ENCODE measurements at places on chromosomes 16 and 17.

DNA sequence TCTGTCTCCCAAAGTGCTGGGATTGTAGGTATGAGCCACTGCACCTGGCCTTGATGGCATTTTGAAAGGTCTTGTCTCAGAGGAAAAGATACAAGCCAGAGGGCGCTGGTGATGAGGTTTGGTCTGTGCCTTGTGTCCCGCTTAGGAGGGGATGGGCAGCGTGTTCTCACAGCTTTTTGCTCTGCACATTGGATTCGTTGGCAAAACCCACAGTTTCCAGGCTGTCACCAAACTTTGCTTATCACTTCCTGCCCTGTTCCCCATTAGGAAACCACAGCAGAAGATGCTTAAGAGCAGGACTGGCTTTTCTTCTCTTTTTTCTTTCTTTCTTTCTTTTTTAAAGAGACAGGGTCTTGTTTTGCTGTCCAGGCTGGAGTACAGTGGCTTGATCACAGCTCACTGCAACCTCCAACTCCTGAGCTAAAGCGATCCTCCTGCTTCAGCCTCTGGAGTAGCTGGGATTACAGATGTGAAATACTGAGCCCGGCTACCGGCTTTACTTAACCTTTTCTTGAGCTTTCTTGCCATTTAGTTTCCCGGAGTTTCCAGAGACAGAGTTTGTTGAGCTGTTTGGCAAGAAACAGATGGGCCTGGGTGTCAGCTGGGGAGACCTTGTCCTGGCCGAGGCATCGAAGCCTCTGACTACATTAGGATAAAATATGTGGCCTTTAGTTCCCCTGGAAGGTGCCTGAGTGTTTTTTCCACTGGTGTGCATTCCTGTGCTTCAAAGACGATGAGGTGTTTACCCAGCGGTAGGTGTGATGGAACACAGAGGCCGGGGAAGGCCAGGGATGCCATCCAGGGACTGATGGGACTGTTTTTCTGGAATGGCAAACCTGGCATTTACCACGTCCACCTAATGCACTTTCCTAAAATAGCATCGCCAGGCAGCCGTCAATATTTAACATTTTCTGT lies 112.9 kb downstream of the ABCC1 start:
- DNase-seq, result no peak

GRCh38 chr17:65085951-65086350 lies 29.4 kb upstream of the GNA13 start:
- no peak for DNase-seq

DNA sequence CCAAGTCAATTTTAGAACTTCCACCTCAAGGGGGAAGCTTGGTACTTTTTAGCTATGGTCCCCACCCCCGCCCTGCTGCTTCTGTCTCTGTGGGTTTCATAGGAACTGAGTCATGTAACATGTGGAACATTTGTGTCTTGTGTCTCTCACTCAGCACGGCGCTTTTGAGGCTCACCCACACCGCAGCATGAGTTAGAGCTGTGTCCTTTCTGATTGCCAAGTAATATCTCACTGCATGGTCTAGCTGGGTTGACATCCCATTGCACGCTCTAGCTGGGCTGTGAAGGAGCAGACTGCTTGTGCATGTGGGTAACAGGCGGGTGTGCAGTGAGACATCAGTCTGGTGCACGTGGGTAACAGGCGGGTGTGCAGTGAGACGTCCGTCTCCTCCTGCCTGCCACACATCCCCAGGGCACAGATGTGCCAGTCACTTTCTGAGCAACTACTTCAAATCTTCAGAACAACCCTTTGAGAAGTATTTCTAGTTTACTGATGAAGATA lies 26.4 kb upstream of the SLC7A5 start:
- DNase-seq, result no peak

DNA sequence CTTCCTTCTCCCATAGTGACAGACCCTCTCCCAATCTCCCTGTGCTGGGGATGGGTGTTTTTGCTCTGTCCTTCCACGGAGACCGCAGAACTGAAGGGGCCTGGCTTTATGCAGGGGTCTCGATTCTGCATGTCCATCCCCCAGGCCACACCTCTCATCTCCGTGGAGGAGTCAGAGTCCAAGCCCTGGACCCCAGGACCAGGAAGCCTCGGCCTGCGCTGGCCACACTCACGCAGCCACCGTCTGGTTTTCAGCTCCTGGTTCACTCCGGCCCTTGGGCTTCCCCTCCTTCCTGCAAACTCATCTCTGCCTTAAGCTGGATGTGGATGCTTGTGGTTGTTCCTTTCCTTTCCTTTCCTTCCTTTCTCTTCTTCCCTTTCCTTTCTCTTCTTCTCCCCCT lies 90.8 kb downstream of the MGAT5B start:
- no peak for DNase-seq

DNA sequence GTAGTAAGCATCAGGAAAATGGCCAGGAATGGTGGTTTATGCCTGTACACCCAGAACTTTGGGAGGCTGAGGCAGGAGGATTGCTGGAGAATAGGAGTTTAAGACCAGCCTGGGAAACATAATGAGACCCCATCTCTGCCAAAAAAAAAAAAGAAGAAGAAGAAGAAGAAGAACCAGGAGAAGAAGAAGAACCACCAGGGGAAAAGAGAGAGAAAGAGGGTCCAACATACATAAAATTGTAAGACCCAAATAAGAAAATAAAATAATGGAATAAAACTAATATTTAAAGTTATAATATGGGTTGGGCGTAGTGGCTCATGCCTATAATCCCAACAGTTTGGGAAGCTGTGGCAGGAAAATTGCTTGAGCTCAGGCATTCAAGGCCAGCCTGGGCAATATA lies 408.4 kb downstream of the ZFHX3 start:
- no peak for DNase-seq

DNA sequence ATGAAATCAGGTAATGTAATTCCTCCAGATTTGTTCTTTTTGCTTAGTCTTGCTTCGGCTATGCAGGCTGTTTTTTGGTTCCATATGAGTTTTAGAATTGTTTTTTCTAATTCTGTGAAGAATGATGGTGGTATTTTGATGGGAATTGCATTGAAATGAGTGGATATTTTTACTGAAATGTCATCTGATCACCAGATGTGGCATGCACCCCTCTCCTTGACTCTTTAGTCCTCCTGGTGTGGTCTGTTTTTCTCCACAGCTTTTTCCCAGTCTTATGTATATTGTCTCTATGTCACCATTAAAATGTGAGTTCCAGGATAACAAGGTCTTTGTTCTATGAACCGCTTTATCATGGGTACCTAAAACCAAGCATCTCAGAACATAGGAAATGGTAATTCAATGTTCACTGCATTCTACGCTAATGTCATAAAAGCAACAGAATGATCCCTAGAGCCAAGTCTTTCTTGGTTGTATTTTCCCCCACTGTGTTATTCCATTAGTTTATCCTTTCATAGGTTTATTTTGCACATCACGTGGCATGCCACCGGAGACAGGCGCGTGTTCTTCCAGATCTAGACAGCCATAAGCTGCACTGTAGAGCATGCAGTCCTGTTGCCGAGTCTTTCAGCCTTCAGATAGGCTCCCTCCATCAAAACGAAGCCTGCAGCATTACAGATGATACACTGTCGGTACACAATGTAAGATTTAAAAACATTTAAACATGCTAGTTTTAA lies 172.5 kb downstream of the RPTOR start:
- DNase-seq, result no peak

- no peak for DNase-seq
Measured at GRCh38 chr16:66250686-66251431, 115.6 kb upstream of the CDH5 start.

DNA sequence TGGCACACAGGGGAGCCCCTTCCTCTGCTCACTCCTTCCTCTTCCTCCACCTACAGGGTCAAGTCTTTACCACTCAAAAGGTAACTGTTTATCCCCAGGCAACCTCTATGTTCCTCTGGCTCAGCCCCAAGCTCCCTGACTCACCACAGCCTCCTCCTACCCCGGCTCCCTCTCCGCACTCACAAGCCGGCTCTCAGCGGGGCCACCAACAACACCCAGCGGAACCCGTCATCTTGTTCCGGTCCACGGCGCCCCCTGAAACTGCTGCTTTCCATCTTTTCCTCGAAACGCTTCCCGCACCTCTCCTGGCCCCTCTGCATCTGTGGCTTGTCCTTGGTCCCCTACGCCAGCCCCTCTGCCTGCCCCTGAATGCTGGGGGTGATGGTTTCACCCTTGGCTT lies 58.4 kb downstream of the NXN start:
- no peak for DNase-seq

GRCh38 chr17:79826841-79827578 lies 12.2 kb downstream of the CBX4 start:
- no peak for DNase-seq

- no peak for DNase-seq
Measured at GRCh38 chr17:7502171-7502847, 18.1 kb downstream of the POLR2A start.

- no peak for DNase-seq
Measured at GRCh38 chr16:85180827-85181738, 68.8 kb upstream of the CIBAR2 start.

GRCh38 chr17:956905-957304 lies 22.7 kb downstream of the NXN start:
- DNase-seq, result no peak

DNA sequence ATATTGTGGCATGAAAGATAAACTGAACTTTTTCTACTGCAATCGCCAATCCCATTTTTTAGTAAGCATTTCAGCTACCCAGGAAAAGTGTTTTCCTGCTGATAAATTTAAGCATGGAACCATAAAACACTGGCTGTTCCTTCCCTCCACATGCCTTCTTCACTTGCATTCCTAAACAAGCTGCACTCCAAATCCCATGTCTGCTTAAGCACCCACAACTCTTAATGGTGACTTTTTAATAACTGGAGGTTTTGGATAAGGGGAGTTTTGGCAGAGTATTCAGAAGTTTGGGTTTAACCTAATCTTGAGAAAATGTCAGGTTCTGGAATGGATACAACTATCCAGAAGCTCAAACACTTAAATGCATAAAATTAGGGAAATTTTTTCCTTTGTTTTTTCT lies 345.6 kb upstream of the CA10 start:
- DNase-seq, result no peak

GRCh38 chr16:85448557-85449190 lies 164.4 kb upstream of the GSE1 start:
- DNase-seq, result no peak

DNA sequence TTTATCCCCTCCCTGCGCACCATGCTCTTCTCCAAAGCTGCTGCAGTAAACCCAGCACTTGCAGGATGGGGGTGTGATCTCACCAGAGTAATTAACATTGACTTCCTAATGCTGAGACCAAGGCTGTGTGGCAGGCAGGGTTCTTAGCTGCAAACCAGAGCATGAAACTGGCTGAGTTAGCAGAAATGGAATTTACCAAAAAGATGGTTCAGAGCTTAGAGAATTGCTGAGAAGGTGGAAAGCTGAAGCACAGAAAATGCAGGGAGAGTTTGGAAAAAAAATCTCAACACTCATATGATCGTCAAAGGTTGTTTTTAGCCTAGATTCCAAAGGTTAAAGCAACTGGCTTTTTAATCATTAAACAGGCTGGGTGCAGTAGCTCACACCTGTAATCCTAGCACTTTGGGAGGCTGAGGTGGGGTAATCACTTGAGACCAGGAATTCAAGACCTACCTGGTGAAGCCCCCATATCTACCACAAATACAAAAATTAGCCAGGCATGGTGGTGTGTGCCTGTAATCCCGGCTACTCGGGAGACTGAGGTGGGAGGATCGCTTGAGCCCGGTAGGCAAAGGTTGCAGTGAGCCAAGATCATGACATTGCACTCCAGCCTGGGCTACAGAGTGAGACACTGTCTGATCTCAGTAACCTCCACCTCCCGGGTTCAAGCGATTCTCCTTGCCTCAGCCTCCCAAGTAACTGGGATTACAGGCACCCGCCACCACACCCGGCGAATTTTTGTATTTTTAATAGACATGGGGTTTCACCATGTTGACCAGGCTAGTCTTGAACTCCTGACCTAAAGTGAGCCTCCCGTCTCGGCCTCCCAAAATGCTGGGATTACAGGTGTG lies 6.0 kb upstream of the TXNDC11 start:
- DNase-seq, result no peak

GRCh38 chr16:48014349-48015135 lies 141.3 kb downstream of the ABCC12 start:
- peak; percentile 60 for DNase-seq

- no peak for DNase-seq
Measured at GRCh38 chr17:74558882-74559519, 8.3 kb downstream of the CD300H start.

- DNase-seq, result no peak
Measured at GRCh38 chr16:7335991-7336634, 3.5 kb downstream of the RBFOX1 start.

DNA sequence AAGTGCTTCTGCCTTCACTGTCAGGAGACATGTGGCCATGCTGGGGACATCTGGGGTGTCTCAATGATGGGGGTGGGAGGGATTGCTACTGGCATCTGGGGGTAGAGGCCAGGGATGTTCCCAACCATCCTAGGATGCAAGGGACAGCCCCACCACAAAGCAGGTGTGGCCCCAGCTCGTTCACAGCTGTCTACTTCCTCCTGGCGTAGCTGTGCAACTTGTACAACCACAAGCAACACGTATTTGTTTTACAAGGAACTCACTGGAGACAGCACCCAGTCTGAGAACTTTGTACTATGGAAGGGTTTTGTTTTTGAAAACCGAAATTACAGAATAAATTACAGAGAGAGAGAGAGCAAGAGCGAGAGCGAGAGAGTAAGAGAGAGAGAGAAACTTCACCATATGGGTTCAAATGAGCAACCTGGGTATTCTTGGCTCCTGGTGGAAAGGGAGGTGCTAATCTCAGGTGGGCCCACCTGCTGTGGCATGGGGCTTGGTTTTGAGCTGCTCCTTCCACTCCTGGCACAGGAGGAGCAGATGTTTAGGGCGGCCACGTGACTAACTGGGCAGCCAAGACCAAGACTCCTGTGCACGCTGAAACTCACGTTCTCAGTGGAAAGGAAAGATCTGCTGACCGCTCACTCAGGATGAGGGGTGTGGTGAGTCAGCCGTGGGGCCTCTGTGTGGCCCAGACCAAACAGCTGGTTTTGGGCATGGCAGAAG lies 17.5 kb upstream of the TNFRSF13B start:
- no peak for DNase-seq

- DNase-seq, result no peak
Measured at GRCh38 chr17:62703776-62704380, 76.4 kb downstream of the MRC2 start.

GRCh38 chr16:75062976-75063346 lies 53.6 kb downstream of the LDHD start:
- DNase-seq, result no peak

Measured in 8988T (cell line).